ENCODE measurements at places on chromosomes 1 and 21.

- no peak for DNase-seq
These were observed at the start of gene MMP23B for GRCh38 chr1:1631782-1632420. Gene MMP23B, plus strand, starts transcription at chr1:1632173. Its CDS starts 46 bp downstream, at chr1:1632219.

- DNase-seq, result no peak
These were observed 13.8 kb upstream of the RGS21 start for GRCh38 chr1:192303029-192303428.

DNA sequence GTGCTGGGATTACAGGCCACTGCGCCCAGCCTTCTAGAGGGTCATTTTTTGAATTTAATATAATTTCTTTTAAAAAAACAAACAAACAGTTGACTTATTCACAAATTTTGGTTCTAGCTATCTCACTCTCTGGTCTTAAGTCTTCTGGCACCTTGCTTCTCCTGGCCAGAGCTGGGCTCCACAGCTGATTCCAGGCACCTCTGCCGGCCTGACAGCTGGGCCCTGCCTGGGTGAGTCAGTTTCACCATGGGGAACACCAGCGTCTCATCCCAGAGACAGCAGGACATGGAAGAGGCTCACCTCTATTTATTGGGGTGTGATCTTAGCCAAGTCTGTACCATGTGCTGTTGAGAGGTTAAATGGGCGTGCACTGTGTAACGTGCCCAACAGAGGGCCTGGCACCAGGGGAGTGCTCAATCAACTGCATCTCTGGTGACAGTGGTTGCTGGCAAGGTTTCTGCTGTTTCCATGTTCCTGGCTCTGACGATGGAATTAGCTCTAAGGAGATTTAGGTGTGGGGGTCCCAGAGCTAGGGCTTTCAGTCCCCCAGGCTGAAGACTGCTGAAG is 956 bp downstream of the CPLANE2 start:
- DNase-seq, result no peak

DNA sequence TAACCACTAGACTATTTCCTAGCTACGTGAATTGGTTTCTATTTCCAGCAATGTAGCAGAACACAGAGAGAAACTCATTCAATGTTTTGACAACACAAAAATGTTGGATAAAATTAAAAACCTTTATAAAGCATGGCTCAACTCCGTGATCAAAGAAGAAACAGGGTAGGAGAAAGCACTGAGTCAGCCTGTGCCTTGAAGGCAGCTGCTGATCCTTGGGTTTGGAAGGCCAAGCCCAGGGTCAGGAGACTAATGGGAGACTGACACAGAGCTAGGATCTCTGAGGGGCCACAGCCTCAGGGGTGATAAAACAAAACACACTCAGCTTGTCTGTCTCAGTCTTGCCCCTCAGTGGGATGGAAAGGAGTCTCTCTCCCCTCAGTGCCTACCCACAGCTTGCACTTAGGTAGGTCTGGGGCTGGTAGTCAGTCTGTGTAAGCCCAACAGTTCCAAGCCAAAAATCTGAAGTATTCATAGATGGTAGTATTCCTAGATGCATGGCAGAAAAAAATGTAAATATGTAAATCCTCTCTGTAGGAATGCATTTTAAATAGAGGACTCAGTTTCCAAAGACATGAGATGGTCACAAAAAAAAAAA is 53.3 kb downstream of the B3GALNT2 start:
- DNase-seq, result no peak

GRCh38 chr1:236467327-236467641 is 56.5 kb upstream of the LGALS8 start:
- DNase-seq, result no peak

DNA sequence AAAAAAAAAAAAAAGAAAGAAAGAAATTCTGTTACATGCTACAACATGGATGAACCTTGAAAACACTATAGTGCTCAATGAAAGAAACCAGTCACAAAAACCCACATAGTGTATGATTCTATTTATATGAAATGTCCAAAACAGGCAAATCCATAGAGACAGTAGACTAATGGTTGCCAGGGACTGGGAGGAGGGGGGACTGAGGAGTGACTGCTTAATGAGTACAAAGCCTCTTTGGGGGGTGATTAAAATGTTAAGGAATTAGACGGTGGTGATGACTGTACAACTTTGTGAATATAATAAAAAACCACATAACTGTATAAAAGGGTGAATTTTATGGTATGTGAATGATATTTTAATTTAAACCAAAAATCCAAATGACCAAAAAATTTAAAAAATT is 116.0 kb upstream of the GUCA2B start:
- no peak for DNase-seq

DNA sequence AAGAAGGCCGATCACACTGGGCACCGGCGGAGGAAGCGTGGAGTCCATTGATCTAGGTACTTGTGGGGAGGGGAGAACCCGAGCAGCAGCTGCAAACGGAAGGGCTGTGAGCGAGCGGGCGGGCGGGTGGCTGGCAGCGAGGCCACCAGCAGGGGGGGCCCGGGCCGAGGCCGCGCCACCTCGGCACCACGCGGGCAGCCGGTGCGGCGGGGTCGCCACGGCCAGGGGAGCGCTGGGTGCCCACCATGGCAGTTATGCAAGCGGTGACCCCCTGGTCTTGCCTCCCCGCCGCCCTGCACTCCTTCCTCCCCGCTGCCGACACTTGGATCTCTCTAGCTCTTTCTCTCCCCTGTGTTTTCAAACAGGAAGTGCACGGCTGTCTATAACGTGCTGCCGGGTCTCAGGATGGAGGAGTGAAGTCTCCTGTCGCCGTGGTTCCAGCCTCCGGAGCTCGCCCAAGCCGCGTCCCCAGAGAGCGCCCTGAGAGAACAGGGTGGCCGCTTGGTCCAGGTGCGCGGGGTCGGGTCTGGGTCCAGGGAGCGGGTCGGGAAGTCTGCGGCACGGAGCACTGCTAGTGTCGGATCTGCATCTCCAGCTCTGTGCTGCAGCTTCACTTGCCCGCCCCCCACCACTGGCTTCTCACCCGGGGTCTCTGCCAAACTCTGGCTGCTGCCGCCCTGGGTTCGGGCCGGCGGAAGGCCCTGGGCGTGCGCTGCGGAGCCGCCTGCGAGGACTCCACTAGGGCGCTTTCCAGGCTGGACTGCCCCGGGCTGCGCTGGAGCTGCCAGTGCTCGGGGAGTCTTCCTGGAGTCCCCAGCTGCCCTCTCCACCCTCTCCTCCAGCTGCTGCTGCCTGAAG is 22.7 kb downstream of the LRRC8D start:
- no peak for DNase-seq

GRCh38 chr1:185917646-185918045 is 183.5 kb downstream of the HMCN1 start:
- DNase-seq, result no peak

DNA sequence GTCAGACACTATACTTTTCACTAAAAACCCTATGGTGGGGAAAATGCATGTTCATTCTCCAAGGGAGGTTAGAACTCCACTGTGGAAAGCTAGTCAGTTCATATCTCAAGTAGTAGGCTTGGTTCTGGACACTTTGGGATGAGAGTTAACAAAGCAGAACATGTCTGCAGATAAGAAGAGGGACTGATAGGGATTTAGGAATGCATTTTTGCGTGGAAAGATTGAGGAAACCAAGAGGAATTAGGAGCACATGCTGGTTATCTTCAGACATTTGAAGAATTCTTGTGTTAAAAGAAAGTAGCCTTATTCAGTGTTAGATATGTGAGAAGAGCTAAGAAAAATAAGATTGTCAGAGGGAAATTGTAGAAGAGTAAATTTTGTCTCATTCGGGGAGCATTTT is 1.2 kb upstream of the GRIK1 start:
- DNase-seq, result no peak

- no peak for DNase-seq
These were observed 941 bp upstream of the IFI16 start for GRCh38 chr1:159008744-159009188.

- no peak for DNase-seq
These were observed 31.8 kb upstream of the MAGOH start for GRCh38 chr1:53270107-53270506.

DNA sequence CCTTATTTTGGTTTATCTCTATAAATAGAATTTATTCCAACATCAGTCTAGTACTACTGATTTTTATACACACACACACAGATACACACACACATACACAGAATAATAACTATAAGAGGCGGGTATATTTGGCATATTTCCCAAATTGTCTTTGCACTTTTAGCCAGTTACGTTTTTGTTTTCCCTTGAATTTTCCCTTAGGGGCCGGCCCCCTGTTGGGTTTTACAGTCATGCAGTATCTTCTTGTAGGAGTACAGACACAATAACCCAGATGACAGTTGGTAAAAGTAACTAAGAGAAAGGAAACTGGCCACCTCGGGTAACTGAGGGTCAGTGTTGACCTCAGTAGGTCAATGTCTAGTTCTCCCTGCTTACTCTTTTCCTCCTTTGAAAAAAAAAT is 50.9 kb downstream of the DISP1 start:
- DNase-seq, result no peak

DNA sequence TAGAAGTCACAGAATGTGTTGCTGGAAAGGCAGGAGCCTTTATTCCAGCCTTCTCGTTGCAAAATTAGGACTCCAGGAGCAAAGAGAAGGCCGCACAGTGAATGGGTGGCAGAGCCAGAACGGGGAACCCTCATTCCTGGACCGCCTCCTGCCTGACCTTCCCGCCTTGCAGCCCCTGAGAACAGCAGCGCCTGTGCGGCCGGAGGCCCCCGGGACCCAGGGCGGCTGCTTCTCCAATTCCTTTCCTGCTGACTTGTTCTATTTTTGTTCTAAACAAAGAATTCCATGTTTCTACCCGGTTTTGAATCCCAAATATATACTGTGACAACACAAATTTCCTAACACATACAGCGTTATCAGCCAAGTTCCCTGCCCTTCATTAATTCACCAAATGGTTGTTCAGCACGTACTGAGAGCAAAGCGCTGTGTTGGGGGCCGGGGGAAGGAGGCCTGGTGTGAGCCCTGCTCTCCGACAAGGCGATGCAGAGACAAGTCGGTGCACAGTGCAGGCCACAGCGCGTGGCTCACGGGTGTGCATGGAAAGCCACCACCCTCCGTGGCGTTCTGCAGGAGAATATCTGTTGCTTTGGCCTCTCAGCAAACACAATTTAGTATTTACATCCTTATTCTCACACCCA is 31.9 kb upstream of the COL6A2 start:
- DNase-seq, result no peak

DNA sequence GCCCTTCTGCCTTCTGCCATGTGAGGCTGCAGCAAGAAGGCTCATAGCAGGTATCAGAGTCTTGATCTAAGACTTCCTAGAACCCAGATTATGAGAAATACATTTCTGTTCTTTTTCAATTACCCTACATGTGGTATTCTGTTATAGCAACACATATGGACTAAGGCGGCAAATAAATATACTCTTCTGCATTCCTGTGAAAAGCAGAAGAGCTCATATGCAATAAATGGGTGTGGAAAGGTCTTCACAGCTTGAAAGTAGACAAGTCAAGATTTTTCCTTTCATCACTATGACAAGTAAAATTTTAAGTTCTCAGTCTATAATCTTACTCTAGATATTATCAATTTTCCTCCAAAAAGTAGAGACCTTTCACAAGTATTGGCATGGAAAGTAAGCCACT is 36.6 kb downstream of the TNFSF18 start:
- DNase-seq, result no peak

DNA sequence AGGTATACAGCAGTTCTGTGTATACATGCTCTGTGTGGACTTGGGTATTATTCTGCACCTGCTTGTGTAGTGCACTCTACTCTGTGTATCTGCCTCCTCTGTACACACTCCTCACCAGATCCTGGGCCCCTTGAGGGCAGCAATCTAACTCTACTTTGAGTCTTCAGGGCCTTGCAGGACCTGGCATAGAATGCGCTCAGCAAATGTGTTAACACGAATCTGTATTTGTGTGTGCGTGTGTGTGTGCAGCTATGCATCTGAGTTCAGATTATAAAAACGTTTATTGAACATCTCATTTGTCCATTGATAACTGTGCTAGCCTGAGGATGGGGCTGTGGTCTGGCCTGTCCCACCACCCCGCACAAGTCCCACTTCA is 3.9 kb upstream of the MEF2D start:
- no peak for DNase-seq

- no peak for DNase-seq
These were observed 8.1 kb upstream of the PMVK start for GRCh38 chr1:154944401-154945159.

- DNase-seq, result no peak
These were observed 113.0 kb downstream of the SMYD3 start for GRCh38 chr1:246394121-246394520.

- no peak for DNase-seq
These were observed 30.0 kb upstream of the RCSD1 start for GRCh38 chr1:167599957-167600581.

DNA sequence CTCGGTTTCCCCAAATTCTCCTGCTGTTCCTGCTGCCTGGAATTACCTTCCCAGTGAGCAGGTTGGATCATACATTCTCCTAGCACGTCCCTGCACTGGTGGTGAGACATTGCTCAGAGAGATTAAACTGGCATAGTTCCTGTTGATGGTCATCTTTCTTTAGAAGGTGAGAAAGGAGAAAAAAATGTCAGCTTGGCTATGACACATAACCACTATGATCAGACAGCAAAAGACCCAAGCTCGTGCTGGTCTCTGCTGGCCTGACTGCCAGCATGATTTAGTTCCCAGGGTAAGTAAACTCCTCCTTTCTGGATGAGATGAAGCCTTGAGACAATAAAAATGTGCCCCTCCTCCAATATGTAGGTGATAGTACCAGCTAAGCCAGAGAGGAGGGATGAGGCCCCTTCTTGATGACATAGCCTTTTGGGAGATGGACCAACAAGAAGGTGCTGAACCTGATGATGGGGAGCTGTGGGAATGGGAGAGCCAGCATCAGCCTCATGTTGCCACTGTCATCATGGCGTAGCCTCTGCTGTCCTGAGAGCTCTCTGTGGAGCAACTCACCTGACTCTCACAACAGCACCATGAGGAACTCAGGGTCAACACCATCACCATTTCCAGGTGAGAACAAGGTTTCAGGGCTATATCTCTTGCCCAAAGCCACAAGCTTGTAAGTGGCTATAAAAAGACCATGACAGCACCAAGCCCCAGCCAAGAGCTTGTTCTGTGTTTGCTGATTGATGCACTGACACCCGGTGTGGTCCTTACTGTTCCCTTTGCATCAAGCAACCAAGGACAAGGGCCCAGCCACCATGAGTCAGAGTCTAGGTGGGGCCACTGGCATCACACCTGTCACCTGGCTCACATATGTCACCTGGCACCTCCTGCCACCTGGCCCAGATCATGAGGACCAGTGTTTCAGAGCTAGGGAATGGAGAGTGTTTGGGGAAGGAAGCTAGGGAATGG is 200.0 kb downstream of the MATN1 start:
- peak; percentile 83 for DNase-seq

GRCh38 chr1:47417170-47418044 is 1.3 kb downstream of the FOXE3 start:
- DNase-seq, result no peak

GRCh38 chr1:61353797-61354406 is 271.5 kb downstream of the NFIA start:
- DNase-seq, result no peak
